ENCODE measurements at places on chromosomes 5 and 9.

- DNase-seq, result no peak
These were observed 10.0 kb upstream of the ATG10 start for GRCh38 chr5:81961651-81962440.

GRCh38 chr9:137776306-137776995, 101.1 kb upstream of the CACNA1B start:
- DNase-seq, result no peak

GRCh38 chr5:151740958-151741373, 17.5 kb downstream of the ATOX1 start:
- DNase-seq, result no peak

DNA sequence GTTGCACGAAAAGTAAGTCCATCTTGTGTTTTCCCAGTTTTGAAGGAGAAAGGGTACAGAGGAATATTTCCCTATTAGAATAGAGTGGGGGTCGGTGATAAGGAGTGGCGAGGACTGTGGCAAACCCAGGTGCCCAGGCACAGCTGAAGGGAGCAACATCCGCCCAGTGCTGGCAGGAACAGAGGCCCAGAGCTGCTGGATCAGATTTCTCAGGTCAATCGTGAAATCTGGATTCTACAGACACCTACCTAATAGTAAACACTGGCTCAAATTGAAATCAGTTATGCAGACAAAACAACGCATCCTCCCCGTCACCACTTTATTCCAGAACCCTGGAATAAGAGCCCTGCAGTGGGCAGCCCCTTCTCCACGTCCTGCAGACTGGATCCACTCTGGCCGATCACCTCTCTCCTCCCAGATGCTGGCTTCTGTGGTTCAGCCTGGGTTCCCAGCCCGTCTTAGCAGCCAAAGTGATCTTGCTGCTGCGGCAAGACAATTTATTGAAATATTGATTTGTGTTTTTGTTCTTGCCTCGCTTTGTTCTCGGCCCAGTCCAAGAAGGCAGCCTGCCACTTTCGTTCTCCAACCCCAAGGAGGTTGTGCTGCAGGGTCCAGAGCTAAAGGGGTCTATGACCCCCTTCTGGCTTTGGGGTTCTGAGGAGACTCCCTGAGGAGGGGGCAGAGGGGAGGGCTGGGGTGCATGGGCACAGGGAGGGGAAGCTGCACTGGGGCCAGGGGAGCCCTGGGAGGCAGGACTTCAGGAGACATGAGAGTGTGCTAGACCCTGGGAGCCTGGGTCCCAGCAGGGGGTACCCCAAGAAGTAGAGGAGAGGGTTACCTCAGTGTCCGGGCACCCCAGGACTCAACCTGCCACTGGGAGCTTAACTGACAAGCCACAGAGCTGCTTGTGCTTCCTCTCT, 103.3 kb downstream of the ZNF354C start:
- DNase-seq, result no peak

GRCh38 chr9:131776473-131776872, 36.6 kb upstream of the RAPGEF1 start:
- no peak for DNase-seq

DNA sequence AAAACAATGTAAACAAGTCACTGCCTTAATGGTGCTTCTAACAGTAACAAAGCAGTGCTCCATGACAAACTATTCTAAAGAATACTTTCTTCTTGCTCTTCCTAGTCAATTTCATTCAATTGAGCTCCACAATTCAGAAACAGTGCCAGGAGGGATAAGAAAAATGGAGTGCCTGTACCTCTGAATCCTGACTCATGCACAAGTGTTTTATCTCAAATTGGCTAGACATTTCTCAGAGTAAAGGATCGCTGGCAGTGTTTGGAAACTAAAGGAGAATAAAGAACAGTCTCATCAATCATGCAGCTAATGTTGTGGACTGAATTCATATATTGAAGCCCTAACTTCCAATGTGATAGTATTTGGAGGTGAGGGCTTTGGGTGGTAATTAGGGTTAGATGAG, 27.6 kb downstream of the SLC25A51 start:
- no peak for DNase-seq

GRCh38 chr5:85069659-85070640, 685.3 kb upstream of the EDIL3 start:
- no peak for DNase-seq

GRCh38 chr5:139676406-139676805, 28.3 kb downstream of the CXXC5 start:
- DNase-seq, result no peak

All from NCI-H187 treated with DMSO at 0.1 percent for 48 hours (cell line).